NT2/D1 (cell line): ENCODE measurements at places on chromosomes 16 and 17.

DNA sequence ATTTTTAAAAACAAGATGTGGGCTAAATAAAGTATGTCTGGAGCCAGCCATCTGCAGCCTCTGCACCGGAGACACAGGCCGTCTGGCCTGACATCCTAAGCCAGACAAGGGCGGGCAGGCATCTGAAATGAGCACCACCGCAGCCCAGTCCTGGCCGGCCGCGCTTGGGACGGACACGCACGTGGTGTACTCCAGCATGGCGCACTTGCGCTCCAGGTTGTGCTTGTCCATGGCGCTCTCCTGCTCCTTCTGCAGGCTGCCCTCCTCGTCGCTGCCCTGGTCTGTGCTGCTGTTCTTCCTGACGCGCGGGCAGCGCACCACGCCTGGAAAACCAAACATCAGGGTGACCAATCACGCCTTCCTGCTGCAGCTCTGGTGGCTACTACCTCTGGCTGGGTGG, 60.3 kb downstream of the GTF3C1 start:
- DNase-seq, result no peak

DNA sequence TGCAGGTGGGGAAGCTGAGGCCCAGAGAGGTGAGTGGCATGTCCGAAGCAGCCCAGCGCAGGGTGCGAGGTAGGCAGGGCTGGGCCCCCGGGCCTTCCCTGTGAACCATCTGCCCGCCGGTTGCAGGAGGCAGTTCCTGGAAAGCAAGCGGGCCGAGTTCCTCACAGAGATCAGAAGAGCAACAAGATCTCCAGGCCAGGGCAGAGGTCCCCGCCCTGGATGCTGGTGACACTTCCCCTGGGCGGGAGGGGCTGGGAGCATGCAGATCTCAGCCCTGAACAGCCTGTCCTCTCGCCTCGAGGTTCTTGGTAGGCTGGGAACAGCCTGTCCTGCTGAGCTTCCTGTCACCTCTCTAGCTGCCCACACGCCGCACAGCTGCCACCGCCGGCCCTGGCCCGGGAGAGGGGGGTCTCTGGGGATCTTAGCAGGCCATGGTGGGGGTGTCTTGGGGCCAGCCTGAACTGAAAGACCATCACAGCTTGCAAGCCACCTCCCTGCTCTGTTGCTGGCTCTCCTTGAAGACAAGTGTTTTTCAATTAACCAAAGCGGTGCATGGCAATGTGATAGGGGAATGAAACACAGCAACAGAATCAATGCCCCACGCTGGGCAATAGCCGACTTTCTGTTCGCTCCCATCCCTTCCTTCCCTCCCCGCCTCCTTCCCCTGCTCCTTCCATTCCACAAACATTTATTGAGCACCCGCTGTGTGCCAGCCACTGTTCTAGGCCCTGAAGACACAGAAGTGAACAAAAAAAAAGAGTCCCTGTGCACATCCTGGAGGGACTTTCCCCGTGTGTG, 31.7 kb downstream of the SOCS1 start:
- no peak for DNase-seq

GRCh38 chr16:727291-727977, 528 bp downstream of the HAGHL start:
- no peak for DNase-seq

DNA sequence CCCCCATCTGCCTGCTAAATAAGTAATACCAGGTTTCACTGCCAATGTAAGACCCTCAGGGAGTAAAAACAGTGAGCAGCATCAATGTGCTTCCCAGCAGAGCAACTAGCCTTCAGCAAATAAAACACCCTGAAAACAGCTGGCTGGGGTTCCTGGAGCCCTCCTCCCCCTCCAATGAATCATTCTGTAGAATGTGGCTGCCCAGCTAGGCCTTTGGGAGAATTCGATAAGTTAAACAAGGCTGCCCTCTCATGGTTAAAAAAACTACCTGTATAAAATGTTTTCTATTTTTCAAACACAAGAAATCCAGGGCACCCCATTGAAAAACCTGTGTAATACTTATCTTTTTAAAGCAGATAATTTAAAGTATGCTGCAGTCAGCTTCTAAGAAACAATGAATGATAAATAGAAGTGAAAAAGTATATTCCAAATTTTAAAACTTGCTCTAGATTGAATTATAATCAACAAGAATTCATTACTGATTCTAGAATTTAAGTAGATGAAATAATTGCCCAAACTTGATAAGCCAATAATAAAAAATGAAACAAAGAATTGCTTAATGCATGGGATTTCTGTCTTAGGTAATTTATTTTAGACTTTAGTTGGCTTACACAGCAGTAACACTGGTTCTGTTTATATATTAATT, 9.4 kb upstream of the TOM1L1 start:
- DNase-seq, result no peak

DNA sequence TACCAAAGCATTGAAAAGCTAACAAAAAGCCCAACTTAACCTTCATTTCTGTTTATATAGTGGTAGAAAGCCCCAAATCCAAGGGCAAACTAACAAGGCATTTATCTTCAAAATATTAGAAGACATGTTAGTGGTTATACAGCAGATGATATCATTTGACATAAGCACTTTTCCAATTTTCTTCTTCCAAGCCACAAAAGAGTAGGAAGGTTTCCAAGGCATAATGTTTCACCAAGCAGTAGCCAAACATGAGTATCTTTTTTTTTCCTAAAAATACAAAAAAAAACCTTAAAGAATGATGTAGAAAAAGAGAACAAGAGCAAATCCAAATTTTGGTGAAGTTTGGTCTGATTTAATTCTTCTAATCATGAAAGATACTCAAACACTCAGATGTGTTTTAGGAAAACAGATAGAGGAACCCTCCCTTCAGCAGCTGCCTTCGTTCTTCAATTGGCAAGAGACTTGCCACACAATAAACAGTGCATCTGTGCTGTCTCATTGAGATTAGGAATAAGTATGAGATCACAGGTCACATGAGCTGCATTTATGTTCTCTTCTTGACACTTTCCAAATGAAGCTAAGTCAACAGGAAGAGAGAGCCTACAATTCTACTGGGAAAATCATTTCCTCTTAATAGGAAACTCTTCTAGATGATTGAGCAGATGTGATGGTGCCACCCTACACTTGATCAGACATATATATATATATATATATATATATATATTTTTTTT, 106.7 kb downstream of the TTC19 start:
- DNase-seq, result no peak

- no peak for DNase-seq
Measured at GRCh38 chr17:54907376-54907775, 6.7 kb downstream of the TOM1L1 start.

DNA sequence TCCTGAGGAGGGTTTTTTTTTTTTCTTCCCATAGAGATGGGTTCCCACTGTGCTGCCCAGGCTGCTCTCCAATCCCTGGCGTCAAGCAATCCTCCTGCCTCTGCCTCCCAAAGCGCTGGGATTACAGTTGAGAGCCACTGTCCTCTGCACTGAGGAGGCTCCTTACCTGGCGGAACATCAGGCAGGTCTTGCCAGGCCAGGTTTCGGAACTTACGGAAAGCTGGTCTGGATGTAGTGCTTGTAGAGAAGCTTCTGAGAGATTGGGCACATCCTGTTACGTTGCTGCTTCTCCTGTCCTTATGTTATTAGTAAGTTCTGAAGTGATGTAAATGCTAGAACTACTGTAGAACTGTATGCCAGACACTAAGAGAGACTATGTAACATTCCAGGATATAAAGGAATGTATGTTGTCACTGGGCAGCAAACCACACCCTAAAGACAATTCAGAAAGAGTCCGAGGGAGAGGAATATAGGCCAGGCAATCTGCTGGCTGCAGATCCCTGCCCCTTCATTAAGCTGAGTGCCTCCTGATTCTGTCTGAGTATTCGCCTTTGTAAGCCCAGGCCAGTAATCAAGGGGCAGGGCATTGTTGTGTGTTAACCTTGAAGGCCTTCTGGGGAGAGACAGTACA, 21.1 kb downstream of the ETV4 start:
- no peak for DNase-seq
